ENCODE measurements at places on chromosomes 3 and 15.

GRCh38 chr3:134066651-134067530, 37.2 kb upstream of the SLCO2A1 start:
- no peak for DNase-seq
- H3K4me1 ChIP-seq: no peaks in the 10 kb centered on the region
- peak overlapping the region; percentile 37 for H3K27ac ChIP-seq
- no peaks in the 10 kb centered on the region for H3K27me3 ChIP-seq
- no peaks in the 10 kb centered on the region for H3K36me3 ChIP-seq

DNA sequence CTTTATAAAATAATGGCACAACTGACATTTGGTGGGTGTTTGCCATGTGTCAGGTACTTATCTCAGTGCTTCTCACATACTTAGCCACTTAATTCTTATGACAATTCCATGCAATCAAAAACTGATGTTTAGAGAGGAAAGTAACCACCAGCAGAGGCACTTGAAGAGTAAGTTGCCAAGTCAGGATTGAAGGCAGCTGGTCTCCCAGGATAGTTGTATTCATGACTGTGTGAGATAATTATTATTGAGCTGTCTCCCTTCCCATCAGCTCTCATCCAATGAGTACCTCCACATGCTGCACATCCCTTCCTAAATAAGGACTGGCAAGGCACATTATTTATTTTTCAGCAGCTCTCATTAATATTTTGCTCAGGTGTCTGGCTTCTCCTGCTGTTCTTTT, 4.8 kb downstream of the VEPH1 start:
- no peaks in the 10 kb centered on the region for H3K27me3 ChIP-seq
- no peaks in the 10 kb centered on the region for H3K36me3 ChIP-seq
- no peak overlapping the region for H3K4me3 ChIP-seq
- H3K4me1 ChIP-seq: no peaks in the 10 kb centered on the region
- H3K27ac ChIP-seq: no peak overlapping the region
- DNase-seq: no peak

GRCh38 chr3:179473565-179473964, 22.3 kb upstream of the GNB4 start:
- no peak overlapping the region for H3K4me3 ChIP-seq
- no peaks in the 10 kb centered on the region for H3K4me1 ChIP-seq
- H3K27ac ChIP-seq: no peak overlapping the region
- DNase-seq: no peak
- H3K27me3 ChIP-seq: no peaks in the 10 kb centered on the region
- no peaks in the 10 kb centered on the region for H3K36me3 ChIP-seq

- H3K36me3 ChIP-seq: no peaks in the 10 kb centered on the region
- no peak overlapping the region for H3K27ac ChIP-seq
- no peaks in the 10 kb centered on the region for H3K27me3 ChIP-seq
- H3K4me3 ChIP-seq: no peak overlapping the region
These were observed 19.6 kb downstream of the VGLL4 start for GRCh38 chr3:11624161-11624560.

- H3K4me3 ChIP-seq: no peak overlapping the region
- no peak overlapping the region for H3K27ac ChIP-seq
- no peak for DNase-seq
- H3K27me3 ChIP-seq: no peaks in the 10 kb centered on the region
- no peaks in the 10 kb centered on the region for H3K4me1 ChIP-seq
- no peaks in the 10 kb centered on the region for H3K36me3 ChIP-seq
These were observed 665.6 kb upstream of the CCDC54 start for GRCh38 chr3:106711650-106712049.

- H3K4me3 ChIP-seq: no peak overlapping the region
- no peak overlapping the region for H3K27ac ChIP-seq
- peaks cover 14% of the 10 kb centered on the region for H3K4me1 ChIP-seq
- no peaks in the 10 kb centered on the region for H3K36me3 ChIP-seq
- no peaks in the 10 kb centered on the region for H3K27me3 ChIP-seq
- DNase-seq: no peak
These were observed 47.0 kb downstream of the PDZRN3 start for GRCh38 chr3:73577704-73578103.

- peaks cover 29% of the 10 kb centered on the region for H3K4me1 ChIP-seq
- H3K36me3 ChIP-seq: no peaks in the 10 kb centered on the region
- DNase-seq: no peak
- H3K27me3 ChIP-seq: no peaks in the 10 kb centered on the region
- H3K4me3 ChIP-seq: no peak overlapping the region
- peak overlapping the region; percentile 59 for H3K27ac ChIP-seq
These were observed 213.1 kb upstream of the ADAMTS9 start for GRCh38 chr3:64900617-64901521.

DNA sequence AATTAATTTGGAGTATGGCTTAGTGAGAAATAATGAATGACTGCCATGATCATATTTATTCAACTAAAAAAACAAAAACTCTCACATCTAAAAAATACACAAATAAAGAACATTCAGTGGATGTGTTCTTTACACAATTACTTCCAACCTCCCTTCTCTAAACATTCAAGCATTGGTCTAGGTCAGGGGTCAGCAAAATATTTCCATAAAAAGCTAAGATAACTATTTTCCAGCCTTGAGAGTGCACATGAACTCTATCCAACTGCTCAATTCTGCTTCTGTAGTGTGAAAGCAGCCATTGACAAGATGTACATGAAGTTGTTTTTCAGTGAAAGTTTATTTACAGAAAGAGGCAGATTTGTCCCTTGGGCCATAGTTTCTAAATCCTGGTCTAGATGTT, 406.3 kb downstream of the MAGI1 start:
- no peaks in the 10 kb centered on the region for H3K27me3 ChIP-seq
- H3K27ac ChIP-seq: no peak overlapping the region
- H3K4me1 ChIP-seq: no peaks in the 10 kb centered on the region
- DNase-seq: no peak
- H3K36me3 ChIP-seq: no peaks in the 10 kb centered on the region
- H3K4me3 ChIP-seq: no peak overlapping the region

GRCh38 chr3:129665024-129665768, 58.7 kb upstream of the PLXND1 start:
- H3K4me1 ChIP-seq: peaks cover 22% of the 10 kb centered on the region
- H3K4me3 ChIP-seq: no peak overlapping the region
- peaks cover 13% of the 10 kb centered on the region for H3K36me3 ChIP-seq
- no peak for DNase-seq
- H3K27me3 ChIP-seq: no peaks in the 10 kb centered on the region

DNA sequence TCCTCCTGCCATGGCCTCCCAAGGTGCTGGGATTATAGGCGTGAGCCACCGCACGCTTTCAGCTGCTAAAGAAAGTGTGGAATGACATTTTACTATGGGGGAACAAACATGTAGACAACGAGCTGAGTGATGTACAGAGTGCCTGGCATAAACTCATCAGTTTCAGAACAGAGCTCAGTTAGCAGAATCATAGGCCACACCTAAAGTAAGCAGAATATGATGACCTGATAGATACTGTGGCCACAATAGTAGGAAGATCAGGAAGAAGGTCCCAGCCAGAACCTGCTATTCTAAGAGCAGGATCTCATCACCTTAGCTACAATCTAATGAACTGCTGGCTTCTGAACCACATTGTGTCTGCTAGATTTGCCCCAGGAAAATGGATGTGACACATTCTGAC, 158.3 kb downstream of the TPRG1 start:
- no peak for DNase-seq
- H3K27ac ChIP-seq: no peak overlapping the region
- no peaks in the 10 kb centered on the region for H3K4me1 ChIP-seq
- H3K27me3 ChIP-seq: no peaks in the 10 kb centered on the region
- no peaks in the 10 kb centered on the region for H3K36me3 ChIP-seq

- no peaks in the 10 kb centered on the region for H3K27me3 ChIP-seq
- no peak overlapping the region for H3K4me3 ChIP-seq
- no peaks in the 10 kb centered on the region for H3K4me1 ChIP-seq
These were observed 76.6 kb upstream of the NANOGP8 start for GRCh38 chr15:35161694-35162093.

DNA sequence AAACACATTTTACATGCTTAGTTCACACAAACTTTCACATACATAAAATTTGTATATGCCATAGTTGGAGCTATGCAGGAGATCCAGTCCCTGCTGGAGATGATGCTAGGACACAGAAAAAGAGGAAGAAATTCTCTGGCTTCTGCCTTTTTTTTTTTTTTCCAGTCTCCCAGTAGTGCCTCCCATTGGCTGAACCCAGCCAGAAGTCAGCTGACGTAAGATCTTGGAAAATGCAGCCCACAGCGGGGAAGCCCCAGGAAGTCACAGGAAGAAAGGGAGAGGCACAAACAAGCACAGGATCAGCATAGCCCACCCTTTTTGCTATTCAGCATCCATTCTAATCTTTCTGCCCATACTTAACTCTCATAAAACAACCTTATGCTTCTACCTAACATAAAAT, 38.5 kb downstream of the SCN11A start:
- H3K4me3 ChIP-seq: no peak overlapping the region
- H3K4me1 ChIP-seq: no peaks in the 10 kb centered on the region
- no peak for DNase-seq
- H3K27ac ChIP-seq: no peak overlapping the region
- no peaks in the 10 kb centered on the region for H3K27me3 ChIP-seq

DNA sequence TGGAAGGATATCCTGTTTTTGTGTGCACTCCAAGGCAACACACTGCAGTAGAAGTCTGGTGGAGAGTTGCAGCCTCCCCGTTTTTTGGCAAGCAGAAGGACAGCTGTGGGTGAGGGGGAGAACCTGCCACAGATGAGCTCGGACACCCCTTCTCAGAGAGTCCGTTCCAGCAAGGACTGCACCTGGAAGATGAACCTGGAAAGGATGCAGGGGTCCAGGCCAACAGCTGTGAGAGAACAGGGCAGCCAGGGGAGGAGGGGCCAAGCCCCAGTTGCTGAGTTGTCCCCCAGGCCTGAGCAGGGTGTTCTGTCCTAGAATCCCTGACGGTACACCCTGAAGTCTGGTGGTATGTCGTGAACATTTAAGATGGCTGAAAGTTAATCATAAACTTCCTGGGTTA, 30.2 kb downstream of the ZXDC start:
- H3K36me3 ChIP-seq: peaks cover 18% of the 10 kb centered on the region
- DNase-seq: peak; percentile 45
- no peak overlapping the region for H3K4me3 ChIP-seq
- no peaks in the 10 kb centered on the region for H3K4me1 ChIP-seq
- H3K27me3 ChIP-seq: no peaks in the 10 kb centered on the region
- H3K27ac ChIP-seq: no peak overlapping the region

DNA sequence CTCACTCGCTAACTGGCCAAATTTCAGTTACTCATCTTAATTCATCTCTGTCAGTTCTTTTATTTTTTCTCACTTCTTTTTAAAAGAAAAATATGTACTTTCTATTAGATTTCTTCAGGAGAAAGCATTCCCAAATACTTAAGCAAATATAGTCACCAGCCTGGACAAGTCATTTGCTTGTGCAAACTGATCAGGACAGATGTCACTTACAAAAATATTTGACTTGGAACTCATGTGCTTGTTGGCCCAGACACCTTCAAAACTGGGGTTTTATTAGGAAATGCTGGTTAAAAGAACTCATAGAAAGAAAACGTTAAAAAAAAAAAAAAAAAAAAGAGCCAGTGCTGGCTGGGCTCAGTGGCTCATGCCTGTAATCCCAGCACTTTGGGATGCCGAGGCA, 31.3 kb upstream of the FOXP1 start:
- no peaks in the 10 kb centered on the region for H3K36me3 ChIP-seq
- no peak for DNase-seq
- H3K4me1 ChIP-seq: no peaks in the 10 kb centered on the region
- H3K4me3 ChIP-seq: no peak overlapping the region
- H3K27me3 ChIP-seq: no peaks in the 10 kb centered on the region
- H3K27ac ChIP-seq: no peak overlapping the region

DNA sequence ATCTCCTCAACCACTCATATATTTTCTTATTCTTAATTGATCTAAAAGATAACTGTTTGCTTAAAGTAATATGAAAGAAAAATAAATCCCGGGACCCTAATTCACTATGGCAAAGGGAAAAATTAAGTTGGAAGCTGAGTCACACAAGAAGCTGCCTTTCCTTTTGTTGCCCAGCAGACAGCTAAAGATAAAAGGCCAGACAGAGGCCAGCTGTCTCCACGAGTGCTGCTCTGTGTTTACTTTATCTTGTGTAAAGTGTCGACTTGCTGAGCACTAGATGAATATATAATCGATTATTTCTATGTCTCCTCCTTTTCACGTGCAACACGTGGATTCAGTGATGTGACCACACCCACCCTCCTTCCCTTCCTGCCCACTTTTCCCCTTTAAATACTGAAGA, 52.8 kb upstream of the NSMCE3 start:
- DNase-seq: no peak
- H3K27ac ChIP-seq: no peak overlapping the region
- H3K36me3 ChIP-seq: no peaks in the 10 kb centered on the region
- no peak overlapping the region for H3K4me3 ChIP-seq

- H3K36me3 ChIP-seq: no peaks in the 10 kb centered on the region
- H3K4me3 ChIP-seq: no peak overlapping the region
These were observed 51.0 kb upstream of the LMCD1 start for GRCh38 chr3:8450618-8451017.

GRCh38 chr3:120196333-120196732, 88.7 kb downstream of the GPR156 start:
- no peak overlapping the region for H3K27ac ChIP-seq
- H3K4me1 ChIP-seq: no peaks in the 10 kb centered on the region
- no peaks in the 10 kb centered on the region for H3K36me3 ChIP-seq
- no peak overlapping the region for H3K4me3 ChIP-seq

DNA sequence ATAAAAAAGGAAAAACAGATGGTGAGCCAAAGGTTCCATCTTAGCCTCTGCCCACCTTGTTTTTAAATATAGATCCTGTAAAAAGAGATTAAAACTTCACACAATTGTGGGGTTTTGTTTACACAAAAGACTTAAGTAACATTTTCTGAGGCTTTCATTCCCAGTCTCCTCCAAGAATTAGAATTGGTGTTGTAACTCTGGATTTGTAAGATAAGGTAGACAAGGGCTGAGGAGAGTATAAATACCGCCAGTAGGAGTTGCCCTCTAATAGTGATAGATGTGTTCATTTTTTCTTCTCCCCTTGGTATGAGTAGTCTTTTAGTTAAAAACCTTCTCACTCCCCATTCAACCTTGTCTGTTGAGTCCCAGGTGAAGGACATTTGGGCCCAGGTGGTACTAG, 8.5 kb downstream of the MINDY2 start:
- no peak overlapping the region for H3K4me3 ChIP-seq
- no peak for DNase-seq
- peaks cover under 1% of the 10 kb centered on the region for H3K4me1 ChIP-seq
- no peaks in the 10 kb centered on the region for H3K27me3 ChIP-seq
- no peak overlapping the region for H3K27ac ChIP-seq

GRCh38 chr3:151765685-151766084, 32.0 kb downstream of the AADACL2 start:
- no peaks in the 10 kb centered on the region for H3K36me3 ChIP-seq
- no peak for DNase-seq
- no peaks in the 10 kb centered on the region for H3K27me3 ChIP-seq
- H3K4me3 ChIP-seq: no peak overlapping the region

Measured in ascending aorta (tissue), 2 donors.